Activated naive CD8-positive, alpha-beta T cell treated with anti-CD3 and anti-CD28 coated beads, Interleukin-2, amount 50 U/mL, for 24 hours (primary cell): ENCODE measurements at places on chromosomes 2 and 18.

DNA sequence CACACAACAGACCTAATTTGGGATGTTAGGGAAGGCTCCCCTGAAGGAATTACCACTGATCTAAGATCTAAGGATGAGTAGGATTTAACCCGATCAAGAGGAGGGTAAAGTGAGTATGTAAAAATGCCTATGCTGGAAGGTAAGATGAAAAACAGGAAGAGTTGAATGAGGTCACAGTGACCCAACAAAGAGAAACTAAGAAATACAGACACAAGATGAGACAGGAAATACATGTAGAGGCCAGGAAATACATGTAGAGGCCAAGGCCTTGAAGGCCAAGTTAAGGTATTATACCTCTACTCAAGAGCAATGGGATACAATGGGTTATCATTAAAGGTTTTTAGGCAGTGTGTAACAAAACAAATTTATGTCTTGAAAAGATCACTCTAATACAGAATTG is 131.6 kb upstream of the TANK start:
- DNase-seq: no peak

GRCh38 chr18:38241736-38242135 is 676.1 kb upstream of the CELF4 start:
- DNase-seq: no peak

DNA sequence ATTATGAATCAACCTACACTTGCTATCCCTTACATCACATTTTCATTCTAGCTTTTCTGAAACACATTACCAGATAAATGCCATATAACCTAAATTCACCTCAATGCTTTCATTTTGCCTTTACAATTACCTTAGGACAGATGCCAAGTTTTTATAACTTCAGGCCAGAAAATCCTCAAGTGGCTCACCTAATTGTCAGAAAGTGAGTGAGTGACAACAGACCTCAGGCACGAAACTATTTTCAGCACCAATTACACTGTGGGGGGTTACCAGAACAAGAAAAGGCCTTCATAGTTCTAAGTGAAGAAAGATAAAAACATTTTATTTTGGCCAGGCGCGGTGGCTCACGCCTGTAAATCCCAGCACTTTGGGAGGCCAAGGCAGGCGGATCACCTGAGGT is 52.3 kb upstream of the ST8SIA5 start:
- DNase-seq: no peak

DNA sequence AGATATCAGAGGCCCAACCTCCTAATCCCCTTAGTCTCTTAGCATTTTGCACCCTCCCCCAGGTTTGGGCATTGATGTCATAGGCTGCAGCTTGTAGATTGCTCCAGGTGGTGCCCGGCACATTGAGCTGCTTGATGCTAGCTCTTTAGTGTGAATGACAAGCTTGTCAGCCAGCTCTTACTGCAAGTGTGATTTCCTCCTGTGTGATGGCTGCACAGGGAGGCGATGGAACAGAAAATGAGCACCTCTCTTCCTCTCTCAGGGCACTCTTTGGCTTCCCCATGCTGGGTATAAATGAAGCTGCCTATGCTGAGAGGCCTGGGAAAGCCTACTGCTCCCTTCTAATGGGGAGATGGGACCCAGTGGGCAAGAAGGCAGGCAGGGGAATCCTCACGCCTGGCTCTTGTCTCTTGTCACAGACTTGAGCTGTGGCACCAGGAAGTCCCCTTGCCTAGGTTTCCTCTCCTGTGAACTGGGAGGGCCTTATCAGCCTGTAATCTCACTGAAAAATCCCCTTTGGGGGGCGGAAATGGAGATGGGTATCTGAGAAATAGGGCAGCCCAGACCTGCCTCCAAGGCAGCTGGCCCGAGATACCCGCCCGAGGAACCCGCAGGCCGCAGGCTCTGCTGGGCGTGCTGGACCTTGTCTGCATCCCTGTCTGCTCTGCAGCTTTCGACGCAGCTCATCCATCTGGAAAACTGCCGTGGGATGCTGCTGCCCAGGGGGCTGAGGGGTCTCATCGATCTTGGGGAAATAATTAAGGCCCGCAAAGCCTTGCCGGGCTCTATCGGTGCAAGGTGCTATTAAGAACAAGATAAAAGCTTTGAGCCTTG is 163.5 kb upstream of the CXCR4 start:
- DNase-seq: peak; percentile 44

DNA sequence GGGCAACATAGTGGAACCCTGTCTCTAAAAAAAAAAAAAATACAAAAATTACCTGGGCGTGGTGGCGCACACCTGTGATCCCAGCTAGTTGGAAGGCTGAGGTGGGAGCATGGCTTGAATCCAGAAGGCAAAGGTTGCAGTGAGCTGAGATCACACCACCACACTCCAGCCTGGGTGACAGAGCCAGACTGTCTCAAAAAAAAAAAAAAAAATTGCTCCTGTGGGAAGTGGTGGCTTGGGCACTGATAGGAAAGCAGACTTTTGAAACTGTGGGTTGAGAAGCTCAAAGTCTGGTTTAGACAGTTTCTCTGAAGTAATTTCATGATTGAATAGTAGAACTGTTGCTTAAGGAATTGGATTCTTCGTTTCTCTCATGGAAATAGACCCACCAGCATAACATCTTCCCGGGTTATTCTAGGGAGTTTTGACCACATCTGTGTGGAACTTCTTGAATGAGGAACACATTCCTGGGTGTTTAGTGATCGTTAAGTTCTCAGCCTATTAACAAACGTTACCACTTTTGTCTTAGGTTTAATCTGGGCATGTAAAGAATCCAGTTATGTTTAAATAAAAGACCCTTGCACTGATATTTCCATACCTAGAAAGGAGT is 33.5 kb downstream of the GRHL1 start:
- no peak for DNase-seq

DNA sequence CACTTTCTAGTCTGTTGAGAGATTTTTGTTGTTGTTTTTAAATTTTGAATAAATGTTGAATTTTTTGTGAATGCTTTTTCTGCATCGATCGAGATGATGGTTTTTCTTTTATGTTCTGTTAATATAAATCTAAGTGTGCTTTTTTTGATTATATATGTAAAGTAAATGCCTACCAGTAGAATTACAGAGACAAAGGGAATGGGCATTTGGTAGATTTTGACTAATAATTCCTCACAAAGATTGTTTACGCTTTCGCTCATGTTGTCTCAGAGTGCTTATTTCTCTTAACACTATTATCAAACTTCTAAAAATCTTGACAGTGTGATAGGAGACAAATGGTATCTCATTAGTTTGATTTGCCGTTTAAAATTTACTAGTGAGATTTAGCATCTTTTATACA is 3.7 kb downstream of the MYO3B start:
- no peak for DNase-seq

GRCh38 chr18:42745171-42745570 is 370.3 kb downstream of the RIT2 start:
- DNase-seq: no peak

DNA sequence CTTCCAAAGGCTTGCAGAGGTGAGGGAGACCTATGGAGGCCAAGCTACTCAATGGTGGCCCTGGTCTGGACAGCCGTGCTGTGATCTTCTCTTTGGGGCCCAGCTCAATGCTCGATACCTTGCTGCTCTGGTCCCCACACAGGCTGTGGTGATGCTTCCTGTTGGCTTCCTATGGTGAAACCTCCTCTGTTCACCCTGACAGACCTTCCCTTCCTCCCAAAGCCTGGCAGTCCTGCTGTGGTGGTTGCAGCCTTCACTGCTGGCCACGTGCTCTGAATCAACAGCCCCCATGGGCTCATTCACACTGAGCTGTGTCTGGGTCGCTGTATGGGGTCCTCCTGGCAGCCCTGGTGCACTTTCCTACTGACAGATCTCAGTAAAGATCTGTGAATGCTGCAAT is 31.0 kb upstream of the GALR1 start:
- no peak for DNase-seq

DNA sequence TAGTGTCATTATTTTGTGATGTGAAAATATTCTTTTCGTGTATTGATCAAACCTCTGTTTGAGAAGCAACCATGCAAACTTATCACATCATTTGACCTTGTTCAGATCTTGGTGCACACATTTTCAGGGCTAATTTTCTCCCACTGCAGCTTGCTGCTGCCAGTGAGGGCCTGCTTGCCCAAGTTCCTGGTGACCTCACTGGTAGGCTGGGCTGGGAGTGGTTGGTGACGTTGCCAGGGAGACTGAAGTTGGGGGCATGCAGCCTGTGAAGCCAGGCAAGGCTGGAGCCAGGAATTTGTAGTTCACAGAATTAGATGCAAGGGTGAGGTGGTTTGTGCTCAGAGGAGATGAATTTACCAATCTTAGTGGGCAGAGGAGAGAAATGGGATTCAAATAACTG is 38.5 kb downstream of the PARD3B start:
- no peak for DNase-seq

GRCh38 chr2:227402959-227403358 is 15.2 kb upstream of the SCYGR1 start:
- DNase-seq: no peak
